Mammary epithelial cell (primary cell): ENCODE measurements at places on chromosomes 11 and 22. TPM values are rescaled to one million over a fixed set of nuclear protein-coding genes. Genes with fewer than 3 reads are reported as not detected.

The HBG1 gene
- total RNA-seq = not detected

The SPA17 gene
- total RNA-seq = 4.9 and 8.9 TPM in 2 replicates

The RELA gene
- 78.2 and 79.0 TPM in 2 replicates for total RNA-seq

The TIMP3 gene
- 118 and 140 TPM in 2 replicates for total RNA-seq

The VPREB1 gene
- not detected in 2 replicates for total RNA-seq

The SNRPD3 gene
- total RNA-seq = 86.8 and 99.7 TPM in 2 replicates

The RAG2 gene
- total RNA-seq = not detected

The LARGE1 gene
- 10.9 and 14.6 TPM in 2 replicates for total RNA-seq

The KCNJ5 gene
- 1.2 and 2.2 TPM in 2 replicates for total RNA-seq

The PDE2A gene
- total RNA-seq = 1.0 TPM

The FAM180B gene
- total RNA-seq = not detected in 2 replicates

The DNAJB7 gene
- total RNA-seq = not detected in 2 replicates

The RIMBP3B gene
- total RNA-seq = not detected in 2 replicates

The IL18 gene
- total RNA-seq = 1.3 TPM

The OPCML gene
- not detected for total RNA-seq

The TUT1 gene
- total RNA-seq = 18.5 and 25.0 TPM in 2 replicates

The SYNGR1 gene
- total RNA-seq = 0.59 and 0.89 TPM in 2 replicates

The PIH1D2 gene
- 0.94 and 2.2 TPM in 2 replicates for total RNA-seq

The RASL10A gene
- total RNA-seq = 0.66 and 0.72 TPM in 2 replicates

The SDF2L1 gene
- 13.3 TPM for total RNA-seq

The MIOX gene
- total RNA-seq = not detected

The CATSPER1 gene
- not detected for total RNA-seq

The GGT1 gene
- total RNA-seq = 26.5 TPM

The NXPE4 gene
- total RNA-seq = not detected in 2 replicates
